ENCODE measurements at places on chromosomes 13 and 19. TPM values are rescaled to one million over a fixed set of nuclear protein-coding genes. Genes with fewer than 3 reads are reported as not detected.
A peak's percentile ranks its signal among the peaks of the same experiment; 100 is the strongest.

DNA sequence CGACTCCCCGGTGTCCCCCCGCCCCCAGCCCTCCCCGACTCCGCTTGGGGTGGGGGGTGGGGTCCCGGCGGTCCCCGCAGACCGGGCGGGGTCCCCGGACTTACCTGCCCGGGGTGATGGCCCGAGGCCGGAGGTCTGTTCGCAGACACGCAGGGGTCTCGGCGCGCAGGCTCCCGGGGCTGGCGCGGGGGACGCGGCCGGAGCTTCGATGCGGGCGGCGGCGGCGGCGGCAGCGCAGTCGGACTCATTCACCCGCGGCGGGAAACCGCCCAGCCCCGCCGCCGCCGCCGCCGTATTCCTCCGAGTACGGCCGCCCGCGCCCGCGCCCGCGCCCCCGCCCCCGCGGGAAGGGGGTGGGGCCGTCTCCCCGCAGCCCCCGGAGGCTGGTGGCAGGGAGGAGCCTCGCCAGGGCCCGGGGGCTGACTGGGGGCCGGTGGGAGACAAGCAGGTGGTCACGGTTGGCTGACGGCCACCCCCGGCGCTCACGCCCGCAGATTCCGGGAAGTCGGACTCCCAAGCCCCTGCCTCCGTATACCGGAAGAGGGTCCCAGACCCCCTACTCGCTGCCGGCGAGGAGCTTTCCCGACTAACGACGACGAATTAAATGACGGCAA is at the start of gene C2CD4C:
C2CD4C (minus strand) TSS at position 246 of the 614 bp plus-strand sequence. CDS start 786 bp downstream, outside the sequence.
- peak within 1 kb of the TSS; percentile 82 for H3K4me3 ChIP-seq
- no peak within 1 kb of the TSS for H3K27ac ChIP-seq

GJB2 gene
- 0.26 TPM for total RNA-seq

DNA sequence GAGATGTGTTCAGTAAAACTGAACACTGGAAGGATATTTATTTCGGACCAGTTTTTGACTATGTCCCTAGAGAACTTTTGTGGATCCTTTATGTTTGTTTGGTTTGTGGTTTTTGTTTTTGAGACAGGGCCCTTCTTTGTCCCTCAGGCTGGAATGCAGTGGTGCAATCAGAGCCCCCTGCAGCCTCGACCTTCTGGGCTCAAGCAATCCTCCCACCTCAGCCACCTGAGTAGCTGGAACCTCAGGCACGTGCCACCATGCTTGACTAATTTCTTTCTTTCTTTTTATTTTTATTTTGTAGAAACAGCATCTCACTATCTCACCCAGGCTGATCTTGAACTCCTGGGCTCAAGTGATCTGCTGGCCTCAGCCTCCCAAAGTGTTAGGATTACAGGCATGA is 955 bp upstream of the ZNF709 start:
- H3K36me3 ChIP-seq = no peaks in the 10 kb centered on the region
- H3K4me3 ChIP-seq = peak overlapping the region; percentile 95
- H3K27ac ChIP-seq = peak overlapping the region; percentile 92
- H3K4me1 ChIP-seq = no peaks in the 10 kb centered on the region
- no peaks in the 10 kb centered on the region for H3K27me3 ChIP-seq

DNA sequence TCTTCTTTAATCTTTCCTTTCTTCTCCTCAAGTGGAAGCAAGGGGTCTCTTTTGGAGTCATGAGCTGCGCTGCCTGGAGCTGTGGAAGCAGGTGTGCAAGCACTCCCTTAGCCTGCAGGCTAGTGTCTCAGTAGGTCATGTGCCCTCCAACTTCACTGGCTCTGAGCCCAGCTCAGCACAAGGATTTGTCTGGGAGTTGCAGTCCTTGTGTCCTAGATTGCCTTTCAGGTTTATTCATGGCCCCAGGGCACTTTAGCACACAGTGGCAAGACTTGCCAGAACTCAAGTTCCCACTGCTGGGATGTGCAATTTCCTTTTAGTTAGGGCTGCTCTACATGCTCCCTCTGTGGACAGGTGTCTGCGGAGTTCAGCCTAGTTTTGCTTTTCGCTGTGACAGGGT is 211.7 kb downstream of the LIG4 start:
- no peaks in the 10 kb centered on the region for H3K4me1 ChIP-seq
- H3K27me3 ChIP-seq = no peaks in the 10 kb centered on the region
- H3K27ac ChIP-seq = no peak overlapping the region
- no peak overlapping the region for H3K4me3 ChIP-seq
- H3K36me3 ChIP-seq = no peaks in the 10 kb centered on the region

SCAF1 gene
- 84.8 TPM for total RNA-seq

- no peaks in the 10 kb centered on the region for H3K27me3 ChIP-seq
- H3K4me1 ChIP-seq = no peaks in the 10 kb centered on the region
- H3K36me3 ChIP-seq = no peaks in the 10 kb centered on the region
- no peak for DNase-seq
- no peak overlapping the region for H3K4me3 ChIP-seq
These were observed 167.7 kb downstream of the MZT1 start for GRCh38 chr13:72559716-72560115.

GRCh38 chr13:105991622-105992277 is 543.7 kb downstream of the EFNB2 start:
- H3K27ac ChIP-seq = peak overlapping the region; percentile 42
- H3K27me3 ChIP-seq = no peaks in the 10 kb centered on the region
- H3K4me3 ChIP-seq = no peak overlapping the region
- no peaks in the 10 kb centered on the region for H3K4me1 ChIP-seq
- H3K36me3 ChIP-seq = no peaks in the 10 kb centered on the region

DNA sequence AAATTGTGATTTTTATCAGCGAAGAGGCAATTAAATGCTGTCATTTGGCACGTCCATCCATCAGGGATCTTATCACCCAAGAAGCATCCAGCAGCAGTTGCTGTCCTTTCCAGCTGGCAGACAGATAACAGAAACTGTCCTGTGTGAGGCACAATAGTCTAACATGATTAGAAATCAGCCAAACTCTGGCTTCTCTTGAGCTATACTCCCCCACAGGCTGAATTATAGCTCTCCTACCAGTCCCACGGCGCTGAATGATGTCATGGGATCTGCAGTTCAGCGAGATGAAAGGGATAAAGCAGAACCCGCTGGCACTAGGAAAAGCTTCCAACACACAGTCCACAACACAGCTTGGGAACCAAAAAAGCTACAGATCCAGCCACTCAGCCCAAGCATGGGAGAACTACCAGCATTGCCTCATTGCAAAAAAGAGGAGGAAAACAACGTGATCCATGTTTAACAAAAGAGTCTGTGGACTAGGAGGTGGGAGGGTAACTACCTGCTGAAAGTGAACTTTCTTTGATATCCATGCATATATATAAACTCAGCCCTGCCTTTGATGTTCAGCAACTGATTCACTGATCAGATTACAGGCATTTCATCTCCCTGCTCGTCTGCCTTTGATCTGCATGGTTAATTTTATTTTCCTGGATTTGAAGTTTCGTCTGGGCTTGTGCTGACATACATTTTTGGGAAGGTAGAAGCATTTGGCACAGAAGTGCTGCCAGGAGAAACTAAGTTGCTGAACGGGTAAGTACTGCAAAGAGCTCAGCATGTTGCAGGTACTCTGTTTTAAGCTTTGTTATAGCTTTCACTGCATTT is at the start of gene TNFRSF19:
TNFRSF19 (plus strand) TSS at position 314 of the 822 bp plus-strand sequence. CDS start 19,772 bp downstream, outside the sequence.
- peaks cover 12% of the 10 kb centered on the region for H3K4me1 ChIP-seq
- peak within 1 kb of the TSS; percentile 92 for H3K27ac ChIP-seq
- H3K27me3 ChIP-seq = no peaks in the 10 kb centered on the region
- peak; percentile 63 for DNase-seq
- peak within 1 kb of the TSS; percentile 29 for H3K4me3 ChIP-seq
- no peaks in the 10 kb centered on the region for H3K36me3 ChIP-seq

FKBP8 gene
- 277 TPM for total RNA-seq

FGF9 gene
- total RNA-seq = 0.21 TPM

GRCh38 chr19:18672606-18673337 is 10.7 kb upstream of the CRTC1 start:
- H3K27ac ChIP-seq = no peak overlapping the region
- H3K36me3 ChIP-seq = no peaks in the 10 kb centered on the region
- H3K4me1 ChIP-seq = no peaks in the 10 kb centered on the region
- DNase-seq = no peak

GRCh38 chr19:48391100-48392005 is at the start of gene KDELR1:
Gene KDELR1 (minus strand): TSS chr19:48391551. CDS start chr19:48391358, 193 bp downstream.
- H3K4me1 ChIP-seq = no peaks in the 10 kb centered on the region
- peaks cover 26% of the 10 kb centered on the region for H3K27me3 ChIP-seq
- peaks cover 33% of the 10 kb centered on the region for H3K36me3 ChIP-seq
- H3K27ac ChIP-seq = peak within 1 kb of the TSS; percentile 57
- H3K4me3 ChIP-seq = peak within 1 kb of the TSS; percentile 97
- DNase-seq = peak; percentile 91

- H3K4me1 ChIP-seq = no peaks in the 10 kb centered on the region
- no peak within 1 kb of the TSS for H3K27ac ChIP-seq
- no peak within 1 kb of the TSS for H3K4me3 ChIP-seq
- no peaks in the 10 kb centered on the region for H3K36me3 ChIP-seq
These were observed at the start of gene LAIR1 for GRCh38 chr19:54364775-54365257. Gene LAIR1 (minus strand): TSS chr19:54364931. CDS start chr19:54364804, 127 bp downstream.

VSTM1 gene
- not detected for total RNA-seq

POU2F2 gene
- total RNA-seq = 2.3 TPM

DNA sequence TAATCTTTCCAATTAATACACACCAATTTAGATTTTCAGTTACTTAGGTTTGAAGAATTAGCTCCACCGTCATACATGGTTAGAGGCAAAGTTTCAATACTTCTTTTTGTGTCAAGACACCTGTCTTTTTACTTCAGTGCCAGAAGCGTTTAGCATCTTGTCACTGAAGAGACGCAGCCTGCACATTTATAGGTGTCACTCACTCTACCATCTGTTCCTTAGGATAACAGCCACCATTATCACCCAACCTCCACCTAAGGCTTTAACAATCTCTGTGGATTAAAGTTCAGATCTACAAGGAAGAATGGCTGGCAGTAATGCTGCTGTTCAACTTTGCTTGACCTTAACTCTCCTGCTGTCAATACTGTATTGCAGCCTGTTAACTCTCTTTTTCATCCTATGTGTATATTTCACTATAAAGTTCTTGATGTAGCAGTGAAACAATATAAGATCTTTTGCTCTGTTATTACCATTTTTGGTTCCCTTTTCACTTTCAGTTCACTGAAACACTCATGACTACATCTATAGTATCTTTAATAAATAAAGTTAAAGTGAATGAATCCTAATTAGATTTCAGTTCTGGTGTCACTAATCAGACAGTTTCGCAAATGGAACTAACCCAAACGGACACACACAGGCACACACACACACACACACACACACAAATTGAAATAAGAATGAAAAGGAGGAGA is 435.6 kb downstream of the PCDH9 start:
- H3K27ac ChIP-seq = no peak overlapping the region
- no peaks in the 10 kb centered on the region for H3K36me3 ChIP-seq
- H3K4me1 ChIP-seq = no peaks in the 10 kb centered on the region
- H3K27me3 ChIP-seq = no peaks in the 10 kb centered on the region
- no peak overlapping the region for H3K4me3 ChIP-seq
- DNase-seq = no peak

GRCh38 chr19:57563547-57563946 is 3.9 kb upstream of the ZNF550 start:
- no peak for DNase-seq
- no peaks in the 10 kb centered on the region for H3K36me3 ChIP-seq
- H3K27ac ChIP-seq = no peak overlapping the region
- H3K27me3 ChIP-seq = no peaks in the 10 kb centered on the region
- H3K4me1 ChIP-seq = no peaks in the 10 kb centered on the region
- no peak overlapping the region for H3K4me3 ChIP-seq

CDX2 gene
- not detected for total RNA-seq

TTC9B gene
- not detected for total RNA-seq

LGALS14 gene
- not detected for total RNA-seq

DNA sequence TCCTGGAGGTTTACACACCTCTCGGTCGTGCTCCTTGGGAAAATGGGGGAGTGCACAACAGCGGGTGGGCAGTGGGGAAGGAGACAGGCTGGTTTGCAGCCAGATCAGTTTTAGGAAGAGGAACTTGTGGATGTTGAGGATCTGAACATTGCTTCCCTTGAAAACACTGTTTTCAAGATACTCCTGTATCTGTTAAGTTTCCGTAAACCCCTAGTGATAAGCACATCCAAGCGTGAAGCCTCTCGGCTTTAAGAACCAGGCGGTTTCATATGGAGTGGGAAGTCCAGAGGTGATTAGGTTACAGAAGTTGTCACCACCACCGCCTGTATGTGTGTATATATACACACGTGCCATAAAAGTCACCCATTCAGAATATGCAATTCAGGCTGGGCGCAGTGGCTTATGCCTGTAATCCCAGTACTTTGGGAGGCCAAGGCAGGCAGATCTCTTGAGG is 47.4 kb downstream of the SIPA1L3 start:
- no peak for DNase-seq
- no peaks in the 10 kb centered on the region for H3K36me3 ChIP-seq
- H3K27me3 ChIP-seq = no peaks in the 10 kb centered on the region
- H3K4me3 ChIP-seq = no peak overlapping the region
- peaks cover 6% of the 10 kb centered on the region for H3K4me1 ChIP-seq

GRCh38 chr19:12689581-12690216 is 1.9 kb downstream of the GNG14 start:
- DNase-seq = no peak
- no peak overlapping the region for H3K4me3 ChIP-seq
- no peak overlapping the region for H3K27ac ChIP-seq
- H3K36me3 ChIP-seq = peaks cover 6% of the 10 kb centered on the region

CCNE1 gene
- total RNA-seq = 33.7 TPM

GRCh38 chr13:19670147-19670546 is 36.7 kb downstream of the MPHOSPH8 start:
- H3K4me3 ChIP-seq = no peak overlapping the region
- no peaks in the 10 kb centered on the region for H3K27me3 ChIP-seq
- H3K4me1 ChIP-seq = no peaks in the 10 kb centered on the region
- peaks cover 81% of the 10 kb centered on the region for H3K36me3 ChIP-seq
- no peak for DNase-seq

DNA sequence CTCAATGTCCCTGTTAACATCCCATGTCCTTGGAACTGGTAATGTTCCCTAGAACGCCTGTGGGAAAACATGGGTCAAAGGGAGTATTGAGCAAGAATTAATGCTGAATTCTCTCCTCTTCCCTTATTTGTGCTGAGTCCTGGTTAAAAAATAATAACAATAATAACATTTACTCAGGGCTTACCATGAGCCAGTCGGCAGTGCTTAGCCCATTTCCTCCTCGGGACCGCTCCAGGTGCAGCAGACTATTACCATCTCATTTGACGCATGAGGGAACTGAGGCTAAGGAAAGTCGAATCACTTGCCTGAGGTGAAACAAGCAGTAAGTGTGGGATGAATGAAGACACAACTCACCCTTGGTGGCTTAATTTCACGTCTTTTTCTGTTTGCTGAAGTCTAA is 33.6 kb upstream of the SLC15A1 start:
- H3K4me1 ChIP-seq = no peaks in the 10 kb centered on the region
- DNase-seq = no peak
- no peak overlapping the region for H3K27ac ChIP-seq

BRSK1 gene
- 91.4 TPM for total RNA-seq

GRCh38 chr19:40216013-40216776 is 2.0 kb downstream of the TTC9B start:
- no peak for DNase-seq
- H3K4me3 ChIP-seq = no peak overlapping the region
- H3K27ac ChIP-seq = no peak overlapping the region
- no peaks in the 10 kb centered on the region for H3K4me1 ChIP-seq
- H3K27me3 ChIP-seq = peaks cover 51% of the 10 kb centered on the region
- no peaks in the 10 kb centered on the region for H3K36me3 ChIP-seq

All from endodermal cell (in vitro differentiated cells).